ENCODE measurements at places on chromosomes 2 and 18.

DNA sequence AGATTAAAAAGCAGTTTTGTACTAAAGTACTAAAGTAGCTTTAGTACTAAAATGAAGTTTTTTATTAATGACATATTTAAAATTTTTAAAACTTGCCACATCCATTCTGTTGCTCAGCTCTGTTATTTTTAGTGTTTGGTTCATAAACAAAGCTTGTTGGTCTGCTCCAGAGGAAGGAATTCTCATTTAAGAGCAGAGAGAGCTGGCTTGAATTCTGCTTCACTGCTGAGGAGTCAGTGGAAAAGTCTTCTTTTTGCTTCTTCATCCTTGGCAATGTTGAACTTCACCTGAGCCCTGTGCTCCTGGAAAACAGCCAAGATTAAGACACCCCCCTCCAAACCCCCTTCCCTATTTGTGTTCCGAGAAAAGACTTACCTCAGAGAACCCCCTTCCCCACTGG is 40.6 kb downstream of the TMEM87B start:
- DNase-seq: no peak

DNA sequence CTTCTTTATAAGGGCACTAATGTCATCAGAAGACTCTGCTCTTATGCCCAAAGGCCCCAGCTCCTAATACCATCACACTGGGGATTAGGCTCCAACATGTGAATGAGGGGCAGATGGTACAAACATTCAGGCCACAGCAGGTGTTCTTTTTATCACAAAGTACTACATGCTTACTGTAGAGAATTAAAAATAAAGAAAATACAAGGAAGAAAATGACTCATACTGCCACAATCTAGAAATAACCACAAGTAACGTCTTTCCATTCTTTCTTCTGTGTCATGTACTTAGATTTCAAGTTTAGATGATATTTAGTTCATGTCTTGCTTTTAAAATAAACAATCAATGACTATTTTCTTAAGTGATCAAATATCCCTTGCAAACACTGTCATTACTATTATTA is 100.3 kb upstream of the NEDD4L start:
- DNase-seq: no peak

- no peak for DNase-seq
Measured at GRCh38 chr18:51250458-51251024, 53.1 kb upstream of the MEX3C start.

DNA sequence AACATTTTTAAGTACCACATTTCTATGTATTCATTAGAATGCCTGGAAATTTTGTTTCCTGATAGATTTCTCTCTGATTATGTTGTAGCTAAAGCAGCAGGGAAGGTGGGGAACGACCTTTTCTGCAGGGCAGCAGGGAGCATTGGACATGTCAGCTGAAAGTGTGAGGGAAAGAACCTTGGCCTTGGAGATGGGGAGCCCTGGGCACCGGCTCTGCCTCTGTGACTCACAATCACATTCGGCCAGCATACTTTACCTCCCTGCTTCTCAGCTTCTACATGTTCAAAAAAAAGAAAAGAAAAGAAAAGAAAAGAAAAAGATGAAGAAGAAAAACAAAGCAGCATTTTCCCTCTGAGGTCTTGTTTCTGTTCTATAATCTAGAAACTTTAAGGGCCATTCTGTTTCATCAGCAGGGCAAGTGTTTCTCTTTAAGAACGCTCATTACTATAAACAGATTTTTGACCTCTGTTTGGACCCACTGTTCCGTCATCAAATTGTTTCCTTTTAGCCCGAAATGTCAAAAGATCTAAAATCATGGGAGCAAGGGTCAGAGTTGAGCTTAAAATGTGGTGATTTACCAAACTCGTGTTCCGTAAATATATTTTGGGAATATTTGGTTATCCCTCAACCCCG is 27.9 kb downstream of the SETBP1 start:
- no peak for DNase-seq

- DNase-seq: no peak
Measured at GRCh38 chr2:24123922-24124580, 782 bp downstream of the FAM228B start.

DNA sequence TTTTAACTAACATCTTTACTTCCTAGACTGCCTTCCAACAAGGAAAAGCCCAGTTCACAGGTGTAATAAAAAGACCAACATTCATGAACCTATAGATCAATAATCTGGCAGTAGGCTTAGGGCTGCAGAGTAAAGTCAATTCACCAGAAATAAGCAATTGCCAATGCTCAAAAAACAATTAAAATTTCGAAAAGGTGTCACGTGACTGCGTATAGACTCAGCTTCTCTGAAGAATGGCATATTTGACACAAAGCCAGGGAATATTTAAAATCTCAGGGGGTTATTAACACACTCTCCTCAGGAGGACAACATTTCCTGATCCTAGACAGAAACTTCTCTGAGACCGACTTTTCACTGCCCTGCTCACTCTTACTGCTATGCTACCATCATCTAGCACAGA is 245.2 kb upstream of the LRATD1 start:
- no peak for DNase-seq

GRCh38 chr2:143524559-143525401 is 395.6 kb downstream of the ARHGAP15 start:
- no peak for DNase-seq

DNA sequence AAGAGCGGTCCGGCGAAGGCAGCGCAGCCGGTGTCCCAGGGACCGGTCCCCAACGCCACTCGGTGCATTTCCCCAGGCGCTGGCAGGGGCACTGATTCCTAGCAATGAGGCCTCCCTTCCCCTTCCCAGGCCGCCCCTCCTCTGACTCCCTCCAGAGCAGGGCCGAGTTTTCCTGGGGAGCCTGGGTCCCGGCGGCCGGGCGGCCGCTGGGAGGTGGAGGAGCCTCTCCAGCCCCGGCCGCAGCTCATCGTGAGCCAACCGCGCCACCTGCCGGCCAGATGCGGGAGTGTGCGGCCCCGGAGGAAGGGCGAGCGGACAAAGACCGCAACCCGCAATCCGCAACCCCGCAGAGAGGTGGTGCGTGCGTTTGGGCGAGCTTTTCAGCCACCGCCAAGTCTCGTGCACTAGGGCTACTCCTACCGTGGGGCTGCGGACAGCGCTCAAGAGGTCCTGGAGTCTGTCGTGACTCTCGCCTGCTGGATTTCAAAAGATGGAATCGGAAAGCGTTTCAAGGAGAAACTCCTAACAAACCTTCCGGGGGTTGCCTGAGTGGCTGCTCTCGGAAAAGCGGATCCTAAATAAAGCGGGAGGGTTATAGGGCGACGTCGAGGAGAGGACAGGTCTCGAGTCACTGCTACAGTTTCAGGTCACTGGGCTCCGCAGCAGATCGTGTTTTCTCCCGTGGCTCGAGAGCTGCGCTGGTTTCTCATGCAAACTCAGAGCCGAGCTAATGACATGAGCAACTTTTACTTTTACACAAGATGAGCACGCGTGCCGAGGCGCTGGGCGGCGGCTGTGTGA is 1.5 kb upstream of the EPHA4 start:
- DNase-seq: peak; percentile 58

GRCh38 chr18:24071029-24071428 is 56.5 kb downstream of the TTC39C start:
- DNase-seq: no peak

DNA sequence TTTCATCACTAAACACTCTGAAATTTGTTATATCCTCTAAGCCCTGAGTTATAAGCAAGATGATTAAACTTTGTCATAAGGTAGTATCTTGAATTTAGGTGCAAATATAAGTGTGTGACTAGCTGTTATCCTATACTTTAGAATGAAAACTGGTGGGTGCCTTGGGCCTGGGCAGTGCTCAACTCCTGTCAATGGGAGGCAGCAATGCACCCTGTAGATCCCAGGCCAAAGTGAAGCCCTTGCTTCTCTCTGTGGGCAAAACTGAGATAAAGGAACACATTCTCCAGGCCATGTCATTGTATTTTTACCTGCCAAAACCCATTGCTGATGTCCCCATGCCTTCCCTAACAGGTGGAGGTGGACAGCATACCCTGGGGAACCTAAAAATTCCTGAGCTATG is 525.2 kb downstream of the TNS1 start:
- DNase-seq: no peak

- DNase-seq: no peak
Measured at GRCh38 chr18:45378933-45379332, 236.3 kb upstream of the SLC14A2 start.

DNA sequence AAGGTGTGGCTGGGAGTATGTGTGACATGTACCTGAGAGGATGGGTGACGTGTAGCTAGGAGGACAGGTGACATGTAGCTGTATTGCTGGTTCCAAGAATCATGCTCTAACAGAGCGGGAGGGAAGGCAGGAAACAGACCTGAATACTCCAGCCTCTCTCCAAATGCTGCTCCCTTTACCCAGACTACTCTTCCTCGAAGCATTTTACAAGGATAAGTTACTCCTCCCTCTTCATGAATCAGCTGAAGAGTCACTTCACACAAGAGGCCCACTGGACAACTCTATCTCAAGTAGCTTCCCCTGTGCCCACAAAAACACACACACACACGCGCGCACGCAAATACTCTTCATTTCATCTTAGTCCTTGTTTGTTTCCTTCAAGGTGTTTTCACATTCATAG is 52.6 kb upstream of the KIDINS220 start:
- DNase-seq: no peak

GRCh38 chr18:8301427-8302172 is 307.6 kb upstream of the RAB12 start:
- no peak for DNase-seq

GRCh38 chr18:44453505-44453904 is 227.2 kb upstream of the SETBP1 start:
- DNase-seq: no peak

DNA sequence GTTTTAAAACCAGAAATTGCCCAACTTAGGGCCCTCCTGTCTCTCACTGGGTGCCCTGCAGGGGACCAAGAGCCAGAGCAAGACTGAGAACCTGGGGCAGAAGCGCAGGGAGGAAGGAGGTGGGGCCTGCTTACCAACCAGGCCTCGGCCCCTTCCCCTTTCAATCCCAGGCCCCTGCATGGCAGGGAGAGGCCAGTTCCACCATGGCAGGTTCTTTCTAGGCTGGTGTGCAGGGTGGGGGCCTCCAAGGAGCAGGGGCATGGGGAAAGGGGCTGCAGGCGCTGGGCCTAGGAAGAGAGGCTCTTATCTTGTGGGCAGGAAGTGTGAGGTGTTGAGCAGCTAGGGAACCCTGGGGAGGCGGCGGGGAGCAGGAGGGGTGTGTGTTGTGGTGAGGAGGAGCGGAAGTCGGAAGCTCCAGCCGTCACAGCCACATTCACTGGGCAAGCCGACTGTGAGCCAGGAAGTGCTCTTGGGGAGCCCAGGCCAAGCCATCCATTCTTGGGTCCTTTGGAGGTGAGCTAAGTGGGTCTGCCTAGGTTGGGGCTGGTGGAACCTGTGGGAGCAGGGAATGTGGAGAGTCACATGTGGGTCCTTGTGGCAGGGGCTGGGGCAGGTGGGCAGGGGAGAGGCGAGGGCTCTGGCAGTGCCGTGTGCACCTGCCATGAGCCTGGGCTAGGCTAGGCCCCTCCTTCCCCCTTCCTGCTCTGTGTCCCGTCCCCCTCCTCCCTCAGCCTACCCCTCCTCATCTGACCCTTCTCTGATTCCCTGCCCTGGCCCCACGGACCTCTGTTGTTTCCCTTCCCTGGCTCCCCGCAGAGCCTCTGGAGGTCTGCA is at the start of gene PSD4:
Gene PSD4, plus strand, starts transcription at position 430 of the 834 bp plus-strand sequence. CDS start 8,486 bp downstream, outside the sequence.
- DNase-seq: no peak

GRCh38 chr2:176118601-176119339 is 2.2 kb downstream of the HOXD10 start:
- no peak for DNase-seq

GRCh38 chr2:46925474-46926351 is 10.1 kb upstream of the MCFD2 start:
- no peak for DNase-seq

- no peak for DNase-seq
Measured at GRCh38 chr2:148887350-148888002, 12.4 kb downstream of the KIF5C start.

DNA sequence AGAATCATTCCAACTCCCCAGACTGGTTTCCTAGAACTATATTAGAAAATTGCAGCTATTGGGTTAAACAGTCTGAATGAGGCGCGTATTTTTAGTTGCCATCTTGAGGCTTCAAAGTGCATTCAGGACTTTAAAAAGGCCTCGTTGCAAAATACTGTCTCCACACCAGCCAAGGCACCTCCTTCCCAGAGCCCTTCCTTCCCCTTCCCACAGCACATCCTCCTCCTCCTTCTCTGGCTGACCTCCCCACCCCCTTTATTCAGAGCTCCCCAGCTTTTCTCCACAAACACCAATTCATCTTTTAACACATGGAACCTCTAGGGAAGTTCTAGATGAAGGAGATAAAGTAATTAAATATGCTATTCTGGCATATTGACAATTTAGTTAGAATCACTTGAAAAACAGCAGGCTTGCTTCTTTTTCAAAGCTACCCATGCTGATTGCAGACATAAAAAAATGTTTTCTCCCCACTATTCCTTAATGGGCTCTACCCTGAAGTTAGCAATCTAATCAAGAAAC is 90.3 kb downstream of the RTP5 start:
- no peak for DNase-seq

- DNase-seq: no peak
Measured at GRCh38 chr18:51425889-51426288, 228.4 kb upstream of the MEX3C start.

GRCh38 chr2:225040142-225040541 is 2.1 kb downstream of the DOCK10 start:
- peak; percentile 20 for DNase-seq

DNA sequence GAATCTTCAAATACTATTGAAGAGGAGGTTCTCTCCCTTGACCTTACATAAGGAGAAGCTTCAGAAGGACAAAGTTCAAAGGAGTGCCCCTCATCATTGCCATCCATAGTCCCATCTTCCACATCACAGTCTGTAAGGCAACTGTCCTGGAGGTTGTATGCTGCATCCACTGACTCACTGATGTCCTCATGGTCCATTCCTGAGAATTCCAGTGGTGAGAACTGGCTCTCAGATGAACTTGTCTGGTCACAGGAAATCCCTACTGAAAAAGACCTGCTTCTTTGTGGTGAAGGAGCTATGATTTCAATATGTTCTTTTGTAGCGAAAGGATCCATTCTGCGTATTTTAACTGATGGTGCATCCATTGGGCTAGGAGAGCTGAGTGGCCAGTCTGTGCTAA is 52.2 kb downstream of the EIF2AK3 start:
- DNase-seq: no peak

DNA sequence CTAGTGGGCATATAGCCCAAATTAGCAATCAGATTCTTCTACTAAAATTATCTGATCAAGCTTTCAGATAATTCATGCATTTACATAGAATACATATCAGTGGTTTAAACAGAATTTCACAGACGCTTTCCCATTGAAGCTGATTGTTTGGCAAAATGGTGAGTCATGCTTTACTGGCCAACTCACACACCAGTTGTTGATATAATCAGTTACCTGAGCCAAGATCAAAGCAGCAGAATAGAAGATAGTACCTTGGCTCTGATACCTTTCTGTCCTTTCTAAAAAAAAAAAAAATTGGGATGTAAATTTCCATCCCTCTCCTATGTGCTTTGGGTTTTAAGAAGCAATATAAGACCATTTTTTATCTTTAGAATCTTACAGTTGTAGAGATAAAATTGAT is 178.0 kb downstream of the MCFD2 start:
- DNase-seq: no peak

- no peak for DNase-seq
Measured at GRCh38 chr2:86464652-86465051, 23.5 kb downstream of the KDM3A start.
